ENCODE measurements at places on chromosomes 12 and 14. TPM values are rescaled to one million over a fixed set of nuclear protein-coding genes. Genes with fewer than 3 reads are reported as not detected.

GRCh38 chr14:51653775-51654532, 2.2 kb downstream of the FRMD6 start:
- no peak for DNase-seq

- DNase-seq = no peak
Observed at GRCh38 chr14:101781240-101782061, 19.9 kb downstream of the PPP2R5C start.

DNA sequence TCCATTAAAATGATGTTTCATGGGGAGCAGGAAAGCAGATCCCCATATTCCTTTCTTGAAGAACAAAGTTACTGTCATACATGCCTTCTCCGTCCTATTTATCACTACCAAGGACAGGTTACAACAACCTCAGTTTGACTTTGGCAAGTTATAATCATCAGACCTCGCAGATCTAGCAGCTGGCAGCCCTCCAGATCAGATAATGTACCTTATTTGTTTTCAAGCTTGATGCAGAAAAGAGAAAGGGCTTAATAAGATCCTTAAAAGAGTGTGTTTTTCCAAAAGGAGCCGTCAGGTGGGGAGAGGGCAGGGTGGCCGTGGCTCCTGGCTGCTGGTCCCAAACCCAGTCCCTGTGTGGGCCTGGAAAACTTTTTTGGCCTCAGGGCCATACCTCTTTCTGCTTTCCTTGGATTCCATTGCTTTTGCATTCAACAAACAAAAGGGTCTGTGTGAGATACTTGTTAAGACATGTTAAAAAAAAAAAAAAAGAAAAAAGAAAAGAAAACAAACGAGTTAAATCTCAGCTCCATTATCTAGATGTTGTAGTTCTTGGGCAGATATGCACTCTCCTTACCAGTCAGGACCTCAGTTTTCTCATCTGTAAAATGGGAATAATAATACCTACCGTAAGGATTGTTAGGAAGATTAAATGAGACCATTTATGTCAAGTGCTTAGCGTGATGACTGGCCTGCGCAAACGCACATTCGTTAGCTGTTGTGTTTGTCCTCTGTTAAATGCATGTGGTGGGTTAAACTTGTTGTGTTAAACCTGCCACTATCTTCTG, 64.6 kb downstream of the B4GALNT3 start:
- DNase-seq = no peak

- no peak for DNase-seq
Observed at GRCh38 chr14:88380405-88380804, 5.1 kb upstream of the SPATA7 start.

DNA sequence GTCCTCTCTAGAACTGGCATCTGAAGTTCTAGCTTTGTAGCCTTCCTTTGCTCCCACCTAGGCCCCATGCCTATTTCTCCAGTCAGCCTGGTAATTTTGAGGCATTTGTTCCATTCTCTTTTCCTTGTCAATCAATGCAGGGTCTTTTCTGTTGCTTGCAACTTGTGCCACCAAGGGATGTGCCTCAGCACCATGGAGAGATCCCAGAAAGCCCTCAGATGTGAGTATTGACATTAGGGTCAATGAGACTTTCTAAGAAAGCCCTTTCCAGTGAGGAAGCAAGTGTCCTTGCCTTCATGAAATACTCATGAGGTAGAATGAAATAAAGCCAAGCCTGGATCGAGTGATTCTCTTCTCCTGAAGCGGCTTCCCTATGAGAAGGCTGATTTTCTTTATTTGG, 213.9 kb downstream of the SLC15A4 start:
- DNase-seq = no peak

DNA sequence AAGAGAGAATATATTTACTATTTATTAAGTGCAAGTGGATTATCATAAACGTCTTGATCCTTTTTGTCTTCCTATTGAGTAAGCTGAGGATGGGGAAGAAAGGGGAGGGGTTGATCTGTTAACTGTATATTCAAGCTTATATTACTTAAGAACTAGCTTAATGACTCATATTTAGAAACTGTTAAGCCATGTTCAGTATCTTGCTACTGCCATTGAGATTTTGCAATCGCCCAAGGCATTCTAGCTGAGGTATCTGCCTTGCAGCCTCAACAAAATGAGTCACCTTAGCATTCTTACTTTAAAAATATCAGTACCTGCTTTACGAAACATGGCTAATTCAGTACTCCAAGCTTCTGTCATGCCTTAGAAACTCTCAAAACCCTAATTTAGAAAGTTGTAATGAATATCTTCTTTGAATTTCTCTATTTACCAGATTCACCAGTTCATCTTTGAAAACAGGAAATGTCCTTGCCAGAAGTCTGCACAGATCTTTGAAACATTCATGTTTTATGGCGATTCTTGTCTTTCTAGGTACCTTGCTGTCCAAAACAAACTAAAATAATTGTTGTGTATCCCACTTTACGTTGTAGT, 76.1 kb downstream of the ALG10B start:
- DNase-seq = no peak

GRCh38 chr14:22379727-22380126, 209.3 kb downstream of the DAD1 start:
- no peak for DNase-seq

DNA sequence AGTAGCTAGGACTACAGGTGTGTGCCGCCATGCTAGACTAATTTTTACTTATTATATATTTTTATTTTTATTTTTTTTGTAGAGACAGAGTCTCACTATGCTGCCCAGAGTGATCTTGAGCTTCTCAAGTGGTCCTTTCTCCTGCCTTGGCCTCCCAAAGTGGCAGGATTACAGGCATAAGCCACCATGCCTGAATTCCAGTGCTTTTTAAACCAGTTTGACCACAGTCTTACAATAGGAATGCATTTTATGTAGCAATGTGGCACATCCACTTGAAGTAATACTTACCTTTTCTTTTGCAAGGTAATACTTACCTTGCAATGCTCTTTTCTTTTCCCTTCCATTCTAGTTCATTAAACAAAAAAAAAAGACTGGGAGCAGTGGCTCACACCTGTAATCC, 38.0 kb upstream of the CPM start:
- DNase-seq = no peak

DNA sequence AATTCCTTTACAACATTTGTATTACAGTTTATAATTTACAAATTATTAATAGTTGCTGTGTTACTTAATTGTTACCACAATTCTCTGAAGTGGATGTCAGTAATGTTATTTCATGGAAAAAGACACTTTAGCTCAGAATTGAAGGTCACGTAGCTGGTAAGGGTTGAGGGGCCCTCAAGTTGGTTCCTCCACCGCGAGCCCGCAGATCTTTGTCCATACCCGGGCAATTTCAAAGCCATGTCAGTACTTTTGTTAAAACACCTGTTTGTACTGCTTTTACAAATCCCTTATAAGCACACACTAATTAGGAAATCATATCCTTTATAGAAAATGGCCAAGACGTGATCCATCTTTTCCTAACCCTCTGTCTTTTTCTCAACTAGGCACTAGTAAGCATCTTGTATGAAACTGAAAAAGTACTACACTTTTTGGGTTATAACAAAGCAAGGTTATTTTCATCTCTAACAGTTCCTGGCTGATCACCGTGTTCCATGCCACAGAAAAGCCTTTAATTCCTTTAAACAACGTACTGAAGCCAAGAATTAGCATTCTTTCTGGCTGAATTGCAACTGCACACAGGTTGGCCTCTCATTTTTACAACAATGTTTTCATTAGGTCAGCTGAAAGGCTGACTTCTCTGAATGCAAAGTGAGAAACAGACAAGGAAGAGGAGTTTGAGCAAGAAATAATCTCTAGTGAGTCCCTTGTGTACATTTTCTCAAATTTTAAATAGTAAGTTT, 76.1 kb downstream of the CNTN1 start:
- no peak for DNase-seq

GRCh38 chr12:96034621-96035282, 635 bp downstream of the LTA4H start:
- peak; percentile 91 for DNase-seq

DNA sequence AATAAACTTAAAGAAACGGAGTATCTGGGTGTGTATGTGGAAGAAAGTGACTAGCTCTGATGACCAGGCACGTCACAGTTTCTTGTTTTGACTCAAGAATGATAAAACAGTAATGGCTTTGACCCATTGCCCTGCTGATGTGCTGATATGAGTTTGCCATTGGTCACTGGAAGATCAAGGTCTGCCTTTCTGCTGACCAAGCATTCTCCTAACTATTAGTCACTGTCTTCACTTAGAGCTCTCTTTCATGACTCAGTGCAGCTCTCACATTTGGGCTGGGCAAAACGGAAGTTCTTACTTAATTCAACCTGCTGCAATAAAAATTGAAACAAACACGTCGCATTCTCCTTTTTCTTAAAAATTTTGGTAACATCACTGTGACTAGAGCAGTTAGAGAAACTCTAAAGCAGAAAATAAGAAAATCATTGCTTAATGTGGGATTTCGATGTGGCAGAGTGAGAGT, 366.7 kb downstream of the BTG1 start:
- DNase-seq = no peak

GRCh38 chr12:6307529-6307928, 3.0 kb upstream of the PLEKHG6 start:
- no peak for DNase-seq

GRCh38 chr12:27293463-27293862, 39.2 kb upstream of the BMAL2 start:
- DNase-seq = no peak

DNA sequence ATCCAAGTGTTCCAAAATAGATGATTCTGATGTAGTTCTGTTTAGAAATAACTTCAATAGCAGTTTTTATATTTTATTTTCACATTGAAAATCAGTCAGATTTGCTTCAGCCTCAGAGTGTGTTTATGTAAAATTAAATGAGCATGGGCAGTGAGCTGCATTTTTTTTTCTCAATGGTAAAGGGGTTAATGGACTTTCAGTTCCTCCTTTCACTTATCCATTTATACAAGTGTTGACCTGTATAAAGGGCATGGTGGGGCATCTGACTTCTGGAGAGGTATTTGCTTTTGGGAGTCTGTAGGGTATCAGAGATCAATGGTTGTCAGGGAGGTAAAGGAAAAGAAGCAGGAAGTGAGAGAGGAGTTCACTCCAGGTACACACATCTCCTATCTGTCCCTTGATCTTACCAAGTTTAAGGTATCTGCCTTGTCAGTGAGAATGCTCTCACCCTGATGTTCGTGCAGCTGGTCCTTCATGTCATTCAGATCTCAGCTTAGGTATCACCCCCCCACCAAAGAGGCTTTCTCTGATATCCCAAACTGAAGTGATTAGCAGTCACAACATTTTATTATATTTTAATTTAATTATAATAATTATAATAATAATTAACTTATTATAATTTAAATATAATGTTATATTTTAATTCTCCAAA, 181.6 kb upstream of the LMNTD1 start:
- DNase-seq = no peak

DNA sequence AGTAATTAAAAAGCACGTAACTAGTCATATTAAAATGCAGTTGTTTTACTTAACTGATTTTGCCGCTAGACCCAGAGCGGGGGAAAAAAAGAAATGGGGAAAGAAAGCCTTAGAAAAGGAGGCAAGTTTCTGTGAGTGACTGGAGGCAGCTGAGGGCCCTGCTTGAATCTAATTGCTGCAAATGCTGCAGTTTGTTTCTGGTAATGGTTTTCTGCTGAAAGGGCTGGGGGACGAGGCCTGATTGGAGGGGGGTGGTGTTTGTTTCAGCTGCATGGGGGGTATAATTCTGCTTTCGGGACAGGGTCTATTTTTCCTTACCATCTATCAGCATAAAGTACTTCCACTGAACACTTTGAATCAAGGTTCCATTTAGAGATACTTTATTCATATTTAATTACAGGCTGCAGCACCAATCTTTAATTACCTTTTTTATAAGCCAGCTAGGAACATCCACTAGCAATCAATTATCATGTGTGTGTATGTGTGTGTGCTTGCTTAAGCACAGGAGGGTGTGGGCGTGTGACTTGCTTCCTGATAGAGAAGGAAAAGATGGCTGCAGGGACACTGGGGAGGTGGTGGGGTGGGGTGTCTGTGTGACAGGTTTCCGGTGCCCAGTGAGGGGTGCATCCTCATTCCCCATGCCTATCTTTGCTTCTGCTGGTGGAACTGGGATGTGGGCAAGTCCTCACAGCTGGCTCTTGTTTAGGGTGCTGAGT, 83.4 kb downstream of the ADCK1 start:
- DNase-seq = no peak

- no peak for DNase-seq
Observed at GRCh38 chr14:105282098-105282725, 18.6 kb downstream of the BRF1 start.

- DNase-seq = no peak
Observed at GRCh38 chr14:74509587-74510222, 16.1 kb downstream of the ISCA2 start.

GRCh38 chr12:124404162-124404784, 109.4 kb downstream of the RFLNA start:
- DNase-seq = no peak

DNA sequence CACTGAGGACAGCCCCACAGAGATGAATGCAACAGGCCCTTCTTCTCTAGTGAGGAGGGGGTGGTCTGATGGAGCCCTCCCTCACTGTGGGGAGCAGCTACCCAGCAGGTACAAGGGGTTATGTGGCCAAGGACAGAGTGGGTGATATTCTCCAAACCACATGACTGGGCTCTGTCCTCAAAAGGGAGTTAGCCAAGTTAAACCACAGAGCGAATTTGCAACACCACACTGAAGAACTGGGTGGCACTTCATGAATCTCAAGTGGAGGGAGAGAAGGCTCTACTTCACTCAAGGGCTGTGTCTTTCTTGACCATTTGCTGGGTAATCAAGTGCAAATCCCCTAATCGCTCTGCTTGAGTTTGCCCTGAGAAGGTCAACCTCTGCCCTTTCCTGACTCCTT, 12.5 kb downstream of the GPR68 start:
- DNase-seq = no peak

- DNase-seq = no peak
Observed at GRCh38 chr12:13962699-13963098, 18.7 kb downstream of the GRIN2B start.

DNA sequence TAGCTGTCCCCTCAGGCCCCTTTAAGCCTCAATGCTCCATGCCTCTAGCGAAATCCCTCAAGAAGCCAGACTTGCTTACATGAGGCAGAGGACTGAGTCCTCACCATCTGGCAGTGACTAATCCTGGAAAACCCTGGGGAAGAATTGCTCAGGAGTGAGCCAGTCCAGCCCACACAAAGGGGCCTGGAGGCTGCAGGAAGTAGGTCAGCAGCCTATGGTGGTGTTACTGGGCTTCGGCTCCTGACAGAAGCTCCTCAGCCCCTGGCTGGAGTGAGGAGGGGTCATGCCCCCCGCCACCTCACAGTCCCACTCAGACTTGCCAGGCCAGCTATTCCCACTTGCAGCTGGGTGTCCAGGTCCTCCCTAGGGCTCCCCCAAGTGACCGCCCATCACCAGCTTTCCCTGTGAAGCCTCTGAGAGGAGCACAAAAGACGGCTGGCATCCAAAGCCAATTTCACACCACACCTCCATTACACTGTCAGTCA, 250.5 kb downstream of the DPF3 start:
- DNase-seq = no peak

GRCh38 chr14:33250963-33251362, 312.3 kb downstream of the NPAS3 start:
- DNase-seq = no peak

The NTS gene
- 2.5 TPM for total RNA-seq

The RNASE4 gene
- total RNA-seq = 132 TPM

The KRT79 gene
- 1.7 TPM for total RNA-seq

The PZP gene
- total RNA-seq = not detected

The DENR gene
- total RNA-seq = 18.2 TPM

The SYNE3 gene
- 27.0 TPM for total RNA-seq
